Caudate nucleus (tissue), 63 donors: ENCODE measurements at places on chromosomes 7 and 10.

DNA sequence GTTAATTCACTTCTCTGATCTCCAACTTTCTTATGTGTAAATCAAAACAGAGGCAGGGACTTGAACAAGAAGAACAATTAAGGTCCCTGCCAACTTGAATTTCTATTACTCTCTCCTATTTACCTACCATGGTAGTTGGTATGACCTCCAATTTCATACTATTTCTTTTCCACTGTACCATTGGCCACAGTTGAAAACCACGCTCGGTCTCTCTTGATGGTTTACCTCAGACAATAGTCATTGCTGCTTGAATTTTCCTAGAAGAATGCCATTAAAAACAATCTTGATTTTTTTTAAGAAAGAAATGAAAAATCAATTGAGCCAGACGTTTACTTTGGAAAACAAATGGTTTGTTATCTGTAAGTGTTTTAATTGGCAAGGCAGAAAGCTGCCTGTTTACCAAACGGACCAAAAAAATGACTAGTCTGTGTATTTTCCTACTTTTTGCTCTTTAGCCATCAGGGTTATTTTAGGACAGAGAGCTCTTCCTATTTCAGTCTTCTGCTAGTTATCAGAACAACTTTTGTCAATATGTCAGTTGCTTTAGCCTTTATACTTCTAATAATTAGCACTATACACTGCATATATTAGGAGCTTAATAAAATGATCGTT, 157.5 kb upstream of the PLXDC2 start:
- DNase-seq: no peak

- no peak for DNase-seq
Observed at GRCh38 chr10:119483001-119483400, 59.5 kb downstream of the RGS10 start.

GRCh38 chr10:123109466-123109865, 26.3 kb upstream of the HMX3 start:
- no peak for DNase-seq

DNA sequence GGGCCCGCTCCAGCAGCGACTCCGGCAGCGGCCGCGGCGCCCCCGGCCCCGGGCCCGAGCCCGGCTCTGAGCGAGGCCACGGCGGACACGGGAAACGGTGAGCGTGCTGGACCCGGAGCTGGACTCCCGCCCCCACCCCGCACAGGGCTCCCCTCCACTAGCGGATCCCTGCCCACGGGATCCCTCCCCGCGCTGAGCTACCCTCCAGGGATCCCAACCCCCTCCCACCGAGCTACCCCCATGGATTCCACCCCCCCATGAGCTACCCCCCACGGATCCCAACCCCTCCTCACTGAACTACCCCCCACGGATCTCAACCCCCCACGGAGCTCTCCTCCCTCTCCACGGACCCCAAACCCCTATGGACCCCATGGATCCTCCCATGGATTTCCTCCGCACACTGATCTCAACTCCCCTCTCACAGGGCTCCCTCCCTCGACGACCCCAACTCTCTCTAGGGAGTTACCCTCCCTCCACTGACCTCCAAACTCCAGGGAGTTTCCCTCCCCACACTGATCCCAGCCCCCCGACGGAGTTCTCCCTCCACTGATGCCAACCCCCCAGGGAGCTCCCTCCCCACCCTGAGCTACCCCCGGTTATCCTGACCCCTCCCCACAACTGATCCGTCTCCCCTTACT, 20.6 kb upstream of the HSPB1 start:
- DNase-seq: no peak

- DNase-seq: no peak
Observed at GRCh38 chr10:127648885-127649284, 88.1 kb upstream of the FOXI2 start.

GRCh38 chr10:132421847-132422751, 25.1 kb downstream of the PWWP2B start:
- DNase-seq: no peak

DNA sequence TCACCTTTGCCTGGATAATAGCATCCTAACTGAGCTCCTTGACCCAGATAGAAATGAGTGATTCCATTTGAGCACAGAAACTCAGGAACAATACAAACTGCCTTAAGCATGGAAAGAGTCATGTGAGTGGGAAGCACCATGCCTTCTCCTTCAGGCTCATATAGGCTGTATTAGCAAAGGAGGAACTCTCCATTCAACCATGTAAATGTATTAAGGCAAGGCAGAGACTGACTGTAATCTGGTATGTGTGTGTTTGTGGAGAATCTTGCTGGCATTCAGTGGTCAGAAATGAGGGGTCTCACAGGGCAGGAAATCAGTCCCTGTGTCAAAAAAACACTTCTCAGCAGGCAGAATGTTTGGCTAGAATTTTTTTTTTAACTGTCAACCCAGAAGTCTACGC, 40.2 kb downstream of the COA1 start:
- no peak for DNase-seq

GRCh38 chr7:140923358-140924006, 1.2 kb downstream of the BRAF start:
- peak; percentile 9 for DNase-seq

DNA sequence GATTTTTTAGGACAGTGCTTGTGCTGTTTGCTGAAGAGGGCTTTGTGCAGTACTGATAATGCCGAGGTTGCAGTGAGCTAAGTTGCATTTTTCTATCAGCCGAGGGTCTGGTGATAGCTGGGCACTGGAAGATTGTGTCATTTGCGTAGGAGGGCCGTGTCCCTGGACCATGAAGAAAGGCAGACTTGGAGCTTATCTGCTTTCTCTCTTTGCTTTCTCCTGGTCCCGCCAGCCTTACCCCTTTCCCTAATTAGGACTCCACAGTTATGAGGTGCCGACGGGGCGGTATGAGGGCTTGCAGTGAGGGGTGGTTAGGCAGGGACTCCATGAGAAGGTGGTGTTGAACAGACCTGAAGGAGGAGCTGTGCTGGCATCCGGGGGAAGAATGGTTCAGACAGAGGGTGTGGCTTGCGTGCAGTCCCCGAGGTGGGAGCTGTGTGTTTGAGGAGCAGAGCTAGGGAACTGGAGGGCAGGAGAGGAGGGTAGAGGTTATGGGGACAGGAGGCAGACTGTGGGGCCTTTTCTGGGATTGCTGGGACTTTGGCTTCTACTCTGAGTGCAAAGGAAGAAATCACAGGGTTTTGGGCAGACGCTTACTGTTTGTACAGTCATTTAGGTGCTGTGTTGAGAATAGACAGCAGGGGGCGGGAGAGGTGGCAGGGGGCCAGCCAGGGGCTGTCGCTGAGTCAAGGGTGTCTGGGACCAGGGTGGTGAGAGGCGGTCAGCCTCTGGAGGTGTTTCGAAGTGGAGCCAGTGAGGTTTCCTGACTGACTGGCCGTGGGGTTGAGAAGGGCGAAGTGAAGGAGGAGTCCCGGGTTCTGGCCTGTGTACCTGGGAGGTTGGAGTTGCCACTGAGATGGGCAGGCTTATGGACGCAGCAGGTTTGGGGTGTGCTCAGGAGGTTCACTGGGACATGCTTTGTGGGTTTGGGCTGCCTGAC, 43.4 kb downstream of the PRF1 start:
- no peak for DNase-seq

DNA sequence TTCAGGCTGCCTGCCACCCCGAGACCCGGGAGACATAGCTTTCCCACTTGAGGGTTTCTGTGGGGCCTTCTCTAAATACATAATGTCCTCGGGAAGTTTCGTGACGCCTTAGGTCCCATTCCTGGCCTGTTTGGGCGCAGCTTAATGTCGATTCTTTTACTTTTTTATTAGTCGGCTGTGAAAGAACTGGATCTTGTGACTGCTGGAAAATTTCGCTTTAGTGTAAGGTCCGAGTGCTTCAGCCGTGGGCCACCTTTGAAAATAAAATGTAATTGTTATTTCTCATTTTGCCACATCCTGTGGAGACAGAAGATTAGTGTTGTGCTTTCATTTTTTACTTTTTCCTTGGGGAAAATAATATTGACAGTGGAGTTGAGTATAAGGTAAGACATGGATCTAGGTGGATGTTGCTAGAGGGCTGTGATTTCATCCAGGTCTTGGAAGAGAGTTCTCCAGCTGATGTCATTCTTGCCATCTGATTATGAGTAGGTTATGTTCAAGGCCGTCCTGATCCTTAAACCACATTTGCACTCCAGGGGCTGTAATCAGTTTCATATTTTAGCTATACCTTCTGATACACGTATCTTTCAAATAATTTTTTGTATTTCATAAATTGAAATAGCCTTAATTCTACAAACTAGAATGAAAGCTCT, 830 bp downstream of the RAB18 start:
- no peak for DNase-seq

- no peak for DNase-seq
Observed at GRCh38 chr10:18216482-18216881, 76.3 kb downstream of the CACNB2 start.

- DNase-seq: no peak
Observed at GRCh38 chr10:118501637-118502440, 93.6 kb downstream of the PRLHR start.

DNA sequence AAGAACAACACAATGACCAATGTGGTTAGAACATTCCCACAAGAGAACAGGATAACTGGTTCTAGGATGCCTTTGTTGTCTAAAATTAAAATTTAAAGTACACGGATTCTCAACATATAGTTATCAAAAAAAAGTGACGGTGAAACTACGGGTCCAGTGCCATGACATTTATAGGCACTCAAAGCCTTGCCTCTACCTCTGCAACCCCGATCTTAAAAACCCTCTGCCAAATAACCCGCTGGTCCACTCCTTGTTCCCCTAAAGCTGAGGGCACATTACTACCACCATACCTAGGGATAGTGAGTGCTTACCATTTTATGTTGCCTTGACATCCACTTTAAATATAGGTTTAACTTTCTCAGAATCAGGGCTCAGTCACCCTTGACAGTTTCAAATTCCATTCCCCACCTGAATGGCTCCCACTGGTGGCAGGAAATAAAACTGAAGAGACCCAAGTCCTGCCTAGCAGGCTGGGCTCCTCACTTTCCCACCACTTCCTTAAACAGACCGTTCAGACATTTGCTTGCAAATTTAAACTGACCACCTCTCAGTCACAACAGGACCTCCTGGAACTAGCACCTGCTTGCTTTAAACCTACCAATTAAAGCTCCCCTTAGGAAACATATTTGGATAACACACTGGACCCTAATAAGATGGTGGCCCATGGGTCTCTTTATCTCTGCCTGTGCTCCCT, 169.9 kb upstream of the ASAH2 start:
- DNase-seq: no peak

- no peak for DNase-seq
Observed at GRCh38 chr10:77969114-77969513, 42.6 kb upstream of the DLG5 start.

GRCh38 chr10:117257721-117258120, 16.8 kb downstream of the SLC18A2 start:
- DNase-seq: no peak

DNA sequence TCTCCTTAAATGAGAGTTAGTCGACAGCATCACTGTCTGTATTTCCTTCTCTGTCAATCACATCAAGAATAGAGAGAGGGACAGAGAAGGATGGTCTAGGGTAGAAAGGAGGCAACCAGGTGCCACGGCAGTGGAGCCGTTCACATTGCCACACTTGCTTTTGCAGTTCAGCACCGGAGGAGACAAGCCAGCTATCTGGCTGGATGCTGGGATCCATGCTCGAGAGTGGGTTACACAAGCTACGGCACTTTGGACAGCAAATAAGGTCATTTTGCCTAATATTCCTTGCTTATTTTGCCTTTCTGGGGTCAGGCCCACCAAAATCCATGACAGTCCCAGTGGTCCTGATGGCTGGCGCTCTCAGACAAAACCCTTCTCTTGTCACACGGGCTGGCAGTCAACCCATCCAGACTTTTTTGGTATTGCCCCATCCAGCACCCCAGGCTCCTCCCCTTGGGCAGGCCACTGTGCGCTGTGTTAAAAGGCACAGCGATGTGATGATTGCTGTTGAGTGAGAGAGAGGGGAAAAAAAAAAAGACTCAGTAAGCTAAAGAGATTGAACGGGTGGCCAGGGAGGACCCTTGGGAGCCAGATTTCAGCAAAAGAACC, 8.4 kb downstream of the CPA2 start:
- DNase-seq: no peak

DNA sequence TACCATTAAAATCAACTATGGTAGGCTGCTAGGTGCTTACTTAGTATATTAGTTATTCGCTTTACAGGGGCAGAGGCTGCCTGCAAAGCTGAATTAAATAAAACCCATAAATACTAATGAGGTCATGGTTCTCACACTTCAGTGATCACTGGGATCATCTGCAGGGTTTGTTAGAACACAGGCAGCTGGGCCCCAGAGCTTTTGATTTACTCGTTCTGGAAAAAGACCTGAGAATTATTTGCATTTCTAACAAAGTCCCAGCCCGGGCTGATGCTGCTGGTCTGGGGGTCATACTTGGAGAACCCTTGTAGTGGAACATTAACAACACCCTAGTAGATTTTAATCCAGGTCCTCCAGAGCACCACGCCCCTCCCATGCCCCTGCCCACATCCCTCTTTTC, 8.5 kb downstream of the UCN3 start:
- no peak for DNase-seq
